ENCODE measurements at places on chromosomes 12 and 14. TPM values are rescaled to one million over a fixed set of nuclear protein-coding genes. Genes with fewer than 3 reads are reported as not detected.

- peaks cover 50% of the 10 kb centered on the region for H3K27me3 ChIP-seq
- no peak for DNase-seq
- H3K27ac ChIP-seq = no peak overlapping the region
- peaks cover 9% of the 10 kb centered on the region for H3K36me3 ChIP-seq
- H3K4me3 ChIP-seq = peak overlapping the region; percentile 68
Observed at GRCh38 chr14:101780887-101781239, 19.4 kb downstream of the PPP2R5C start.

DNA sequence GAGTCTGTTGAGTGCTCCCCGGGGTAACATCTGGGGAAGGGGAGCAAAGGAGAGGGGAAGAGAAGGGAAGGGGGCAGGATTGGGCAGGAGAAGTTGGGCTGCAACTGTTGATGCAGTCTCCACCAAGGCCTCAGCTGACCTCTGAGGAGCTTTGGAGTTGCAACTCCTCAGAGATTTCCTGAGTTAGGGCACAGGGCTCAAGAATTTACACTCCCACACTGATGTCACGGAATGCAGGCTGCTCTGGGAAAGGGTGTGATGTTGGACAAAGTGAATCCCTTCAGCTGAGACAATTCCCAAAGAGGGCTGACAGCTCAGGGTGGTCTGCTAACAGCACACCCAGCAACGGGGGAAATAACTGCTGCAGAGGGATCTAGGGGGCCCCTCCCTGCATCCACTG, 295.6 kb downstream of the PCNX1 start:
- H3K4me3 ChIP-seq = no peak overlapping the region
- DNase-seq = no peak
- H3K4me1 ChIP-seq = no peaks in the 10 kb centered on the region
- no peaks in the 10 kb centered on the region for H3K36me3 ChIP-seq

Gene RFLNA
- total RNA-seq = 57.4 TPM

DNA sequence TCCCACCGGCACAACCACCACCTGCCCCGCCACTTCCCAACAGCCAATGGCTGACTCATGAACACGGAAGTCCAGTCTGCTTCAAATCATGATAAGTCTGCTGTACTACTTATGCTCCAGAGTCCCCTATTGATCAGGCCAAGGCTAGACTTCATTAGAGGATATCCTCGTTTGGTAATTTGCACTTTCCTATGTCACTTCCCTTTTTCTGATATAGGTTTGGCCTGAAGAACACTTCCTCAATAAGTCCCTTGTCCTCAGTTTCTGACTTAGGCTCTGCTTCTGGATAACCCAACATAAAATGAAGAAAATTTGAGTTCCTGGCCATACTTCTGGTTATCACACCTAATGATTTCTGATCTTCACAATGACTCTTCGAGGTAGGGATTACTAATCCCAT, 45.3 kb downstream of the IFNG-AS1 start:
- no peak for DNase-seq
- H3K36me3 ChIP-seq = no peaks in the 10 kb centered on the region
- H3K27ac ChIP-seq = no peak overlapping the region
- H3K4me3 ChIP-seq = no peak overlapping the region
- no peaks in the 10 kb centered on the region for H3K4me1 ChIP-seq
- H3K27me3 ChIP-seq = no peaks in the 10 kb centered on the region

GRCh38 chr14:99420711-99421110, 59.9 kb downstream of the SETD3 start:
- H3K4me1 ChIP-seq = peaks cover 11% of the 10 kb centered on the region
- H3K4me3 ChIP-seq = no peak overlapping the region
- no peaks in the 10 kb centered on the region for H3K27me3 ChIP-seq

GRCh38 chr12:87883806-87884205, 145.4 kb downstream of the C12orf50 start:
- H3K27me3 ChIP-seq = no peaks in the 10 kb centered on the region
- H3K4me1 ChIP-seq = peaks cover 4% of the 10 kb centered on the region
- H3K27ac ChIP-seq = no peak overlapping the region
- no peak overlapping the region for H3K4me3 ChIP-seq
- no peaks in the 10 kb centered on the region for H3K36me3 ChIP-seq

Gene COL2A1
- total RNA-seq = 227 TPM

DNA sequence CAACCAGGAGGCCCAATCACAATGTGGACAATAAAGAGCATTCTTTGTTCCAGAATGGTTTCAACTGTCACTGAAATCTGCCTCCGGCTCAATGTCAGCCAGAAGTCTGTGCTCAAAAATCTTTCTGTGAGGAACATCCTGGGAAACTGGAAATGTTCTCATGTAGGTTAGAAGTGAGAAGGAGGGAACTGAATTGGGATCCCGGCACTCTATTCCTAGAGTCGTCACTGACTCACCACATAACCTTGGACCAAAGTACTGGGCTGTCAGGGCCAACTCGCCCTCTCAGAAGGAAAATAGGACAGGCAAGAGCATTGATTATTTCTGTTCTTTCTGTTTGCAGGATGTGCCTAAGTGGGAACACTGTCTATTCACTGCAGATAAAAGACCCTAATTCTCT, 57.6 kb downstream of the PRKAB1 start:
- no peak overlapping the region for H3K27ac ChIP-seq
- no peak overlapping the region for H3K4me3 ChIP-seq
- H3K27me3 ChIP-seq = no peaks in the 10 kb centered on the region
- peaks cover 3% of the 10 kb centered on the region for H3K36me3 ChIP-seq
- DNase-seq = no peak
- no peaks in the 10 kb centered on the region for H3K4me1 ChIP-seq

Gene LRRK2
- 1.4 TPM for total RNA-seq
